AG08396 (cell line): ENCODE measurements at places on chromosomes 5 and 9.

- DNase-seq = no peak
Measured at GRCh38 chr5:102547141-102548035, 48.6 kb upstream of the SLCO6A1 start.

GRCh38 chr5:122999947-123000563 lies 36.5 kb downstream of the PPIC start:
- DNase-seq = no peak

DNA sequence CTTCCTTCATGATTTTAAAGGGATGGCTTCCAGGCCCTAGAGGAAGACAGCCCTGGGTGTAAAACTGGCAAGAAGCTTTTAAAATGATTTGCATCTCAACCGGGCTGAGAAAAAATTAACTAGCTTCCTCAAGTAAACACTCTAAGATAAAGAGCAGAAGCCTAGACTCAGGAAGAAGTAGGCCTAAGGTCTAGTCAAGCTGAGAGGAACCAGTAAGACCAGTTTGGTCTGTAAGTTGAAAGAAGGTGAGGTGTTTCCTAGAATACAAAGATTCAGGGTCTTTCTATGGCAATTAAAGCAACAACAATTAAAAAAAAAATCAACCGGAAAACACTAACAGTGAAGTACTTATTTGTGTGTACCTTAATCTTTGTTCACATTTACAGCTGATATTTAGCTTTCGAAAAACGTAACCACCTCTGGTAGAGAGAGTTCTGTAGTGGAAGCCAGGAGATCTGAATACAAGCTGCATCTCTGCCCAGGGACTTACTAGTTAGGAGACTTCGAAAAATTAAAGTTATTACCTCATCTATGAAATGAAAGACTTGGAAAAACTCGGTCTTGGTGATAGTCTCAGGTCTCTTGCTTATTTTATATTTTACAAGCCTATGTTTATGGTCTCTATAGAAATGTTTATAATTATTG lies 75.7 kb downstream of the TUSC1 start:
- no peak for DNase-seq

- DNase-seq = no peak
Measured at GRCh38 chr9:127626752-127627493, 14.8 kb downstream of the STXBP1 start.
